Kasumi-1 (cell line): ENCODE measurements at places on chromosomes 5 and 9.

GRCh38 chr5:159825551-159826051 lies 90.7 kb upstream of the ADRA1B start:
- DNase-seq, result no peak

GRCh38 chr9:41229408-41230401 lies 40.6 kb upstream of the ZNG1F start:
- DNase-seq, result no peak

DNA sequence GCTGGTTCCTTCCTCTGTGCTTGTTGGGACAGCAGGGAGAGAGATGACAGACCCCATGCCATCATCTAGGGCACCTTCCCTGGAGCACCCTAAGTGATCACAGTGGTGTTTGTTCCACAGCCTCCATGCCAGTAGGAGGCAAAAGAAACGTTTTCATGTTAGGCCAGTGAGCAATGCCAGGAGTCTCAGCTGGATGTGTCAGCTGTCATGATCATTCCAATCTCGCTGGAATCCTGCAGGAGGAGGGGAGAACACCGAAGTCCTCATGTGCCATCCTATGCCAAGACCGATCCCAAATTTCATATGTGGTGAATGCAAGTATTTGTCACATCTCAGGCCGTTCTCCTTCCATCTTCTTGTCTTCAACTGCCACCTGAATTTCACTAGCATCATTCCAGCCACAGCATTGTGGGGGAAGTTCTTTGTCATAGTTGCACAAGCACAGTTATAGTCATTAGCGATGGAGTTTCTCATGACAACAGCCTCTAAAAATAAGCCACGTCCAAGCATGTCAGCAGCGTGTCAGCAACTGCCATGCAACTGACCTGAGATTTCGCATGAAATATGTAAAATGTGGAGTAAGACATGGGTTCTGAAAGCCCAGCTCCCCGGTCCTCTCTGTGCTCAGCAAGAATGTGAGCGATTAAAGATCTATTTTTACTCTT lies 97.2 kb upstream of the DNAH5 start:
- no peak for DNase-seq

DNA sequence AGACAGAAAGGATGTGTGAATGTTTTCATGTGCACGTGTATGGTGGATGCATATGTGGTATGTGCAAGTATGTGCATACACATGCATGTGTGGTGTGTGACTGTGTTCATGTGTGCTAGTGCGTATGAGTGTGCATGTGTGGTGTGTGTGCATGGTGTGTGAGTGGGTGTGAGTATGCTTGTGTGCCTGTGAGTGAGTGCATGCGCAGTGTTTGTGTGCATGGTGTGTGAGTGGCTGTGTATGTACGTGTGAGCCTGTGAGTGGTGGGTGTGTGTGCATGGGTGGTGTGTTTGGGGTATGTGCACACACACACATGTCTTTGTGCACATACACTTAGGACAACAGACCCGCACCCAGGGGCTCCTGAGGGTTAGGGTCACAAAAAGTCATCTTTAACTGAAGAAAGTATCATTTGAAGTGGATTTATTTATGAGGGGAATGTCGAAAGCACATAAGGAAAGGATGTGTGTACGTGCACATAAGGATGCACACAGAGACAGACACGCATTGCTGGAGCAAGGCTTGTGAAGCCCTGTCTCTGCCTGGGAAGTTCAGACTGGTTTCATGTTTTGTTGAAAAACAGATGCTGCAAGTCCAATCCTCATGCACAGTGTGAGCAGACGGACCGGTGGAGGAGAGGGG lies 237.0 kb downstream of the SYK start:
- DNase-seq, result no peak

- DNase-seq, result no peak
Observed at GRCh38 chr9:123657941-123658340, 272.0 kb downstream of the DENND1A start.

DNA sequence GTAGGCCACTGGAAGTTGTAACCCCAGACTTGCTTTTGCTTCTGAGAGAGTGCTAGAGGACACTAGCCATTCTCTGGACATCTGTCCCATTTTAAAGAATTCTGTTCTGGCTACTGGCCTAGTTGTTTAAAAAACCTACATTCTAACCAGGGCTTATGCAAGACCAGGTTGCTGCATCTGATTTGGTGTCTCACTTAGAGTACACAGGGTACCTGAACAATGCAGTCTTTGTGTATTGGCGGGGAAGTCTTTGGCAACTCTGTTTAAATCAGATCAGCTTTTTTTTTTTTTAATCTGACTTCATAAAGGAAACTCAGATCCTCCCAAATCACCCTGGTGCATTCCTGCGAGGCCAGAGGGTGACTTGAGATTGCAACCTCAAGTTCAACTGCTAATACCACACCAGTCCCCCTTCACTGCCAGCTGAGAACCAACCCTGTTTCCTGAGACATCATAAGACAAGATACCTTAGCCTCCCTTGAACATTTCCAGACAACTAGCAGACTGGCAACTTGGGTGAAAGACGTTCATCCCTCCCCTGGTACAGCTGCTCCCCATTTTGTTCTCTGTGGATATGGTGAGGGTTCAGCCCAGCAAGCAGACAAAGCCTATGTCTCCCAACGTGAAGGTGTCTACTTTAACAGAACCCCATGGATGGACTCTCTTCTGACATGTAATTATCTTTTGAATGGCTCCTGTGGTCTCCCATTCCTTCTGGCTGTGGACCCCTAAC lies 27.0 kb downstream of the SKP1 start:
- DNase-seq, result no peak

- no peak for DNase-seq
Observed at GRCh38 chr5:1243487-1244130, 18.4 kb downstream of the SLC6A18 start.

- no peak for DNase-seq
Observed at GRCh38 chr9:6628704-6629103, 16.8 kb downstream of the GLDC start.

- DNase-seq, result no peak
Observed at GRCh38 chr9:118000581-118000980, 296.4 kb downstream of the TLR4 start.

- DNase-seq, result no peak
Observed at GRCh38 chr9:34374339-34374738, 2.4 kb downstream of the MYORG start.

DNA sequence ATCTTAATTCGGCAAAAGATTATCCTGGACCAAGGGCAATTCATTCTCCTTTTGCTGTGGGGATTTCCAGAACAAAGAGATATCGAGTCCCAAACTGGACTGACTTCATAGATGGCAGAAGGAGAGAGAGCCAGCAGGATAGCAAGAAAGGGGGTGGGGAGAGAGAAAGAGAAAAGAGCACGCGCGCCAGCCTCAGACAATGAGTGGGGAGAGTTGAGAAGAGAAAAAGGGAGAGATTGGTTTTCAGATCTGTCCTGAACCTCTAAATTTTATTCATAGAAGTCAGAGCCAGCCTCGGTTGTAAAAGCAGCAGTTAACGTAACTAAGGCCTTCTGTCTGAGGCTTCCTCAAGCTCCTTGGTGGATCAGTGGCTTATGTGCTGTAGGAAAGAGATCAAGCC lies 55.3 kb upstream of the ALDH1B1 start:
- no peak for DNase-seq

DNA sequence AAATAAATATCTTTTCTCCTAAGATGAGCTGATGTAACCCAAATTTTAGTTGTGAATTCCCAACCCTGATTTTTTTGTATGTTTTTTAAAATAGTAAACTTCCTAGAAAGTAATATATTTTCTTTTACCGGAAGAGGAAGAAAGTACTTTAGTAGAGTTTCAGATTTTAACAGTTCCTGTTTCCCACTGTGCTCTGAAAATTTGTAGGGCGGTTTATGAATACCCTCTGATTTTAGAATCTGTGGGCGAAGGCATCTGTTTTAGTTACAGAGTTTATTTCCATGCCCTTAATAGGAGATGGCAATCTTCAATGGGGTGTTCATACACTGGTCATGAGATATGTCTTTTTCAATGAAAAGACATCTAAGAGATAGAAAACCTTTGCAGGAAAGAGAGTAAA lies 3.7 kb upstream of the HOMER1 start:
- DNase-seq, result no peak

DNA sequence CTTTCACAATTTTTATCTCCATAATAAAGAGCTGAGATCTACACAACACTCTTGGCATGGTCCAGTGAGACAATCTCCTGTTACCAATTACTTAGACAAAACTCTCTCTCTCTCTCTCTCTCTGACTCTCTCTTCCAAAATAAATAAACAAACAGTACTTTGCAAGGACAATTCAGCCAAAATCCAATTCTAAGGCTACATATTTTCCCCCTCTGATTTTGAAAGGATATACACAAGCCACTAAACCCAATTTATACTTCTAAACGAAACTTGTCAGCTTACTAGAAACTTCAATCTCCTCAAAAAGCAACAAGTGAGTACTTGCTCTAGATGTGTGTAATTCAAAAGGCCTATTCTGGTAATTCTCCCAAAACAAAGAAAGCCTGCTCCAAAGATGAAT lies 26.3 kb upstream of the TNPO1 start:
- no peak for DNase-seq

- no peak for DNase-seq
Observed at GRCh38 chr5:88769165-88769564, 113.8 kb downstream of the MEF2C start.

- peak; percentile 56 for DNase-seq
Observed at GRCh38 chr9:128902351-128903078, 18.3 kb upstream of the PHYHD1 start.

DNA sequence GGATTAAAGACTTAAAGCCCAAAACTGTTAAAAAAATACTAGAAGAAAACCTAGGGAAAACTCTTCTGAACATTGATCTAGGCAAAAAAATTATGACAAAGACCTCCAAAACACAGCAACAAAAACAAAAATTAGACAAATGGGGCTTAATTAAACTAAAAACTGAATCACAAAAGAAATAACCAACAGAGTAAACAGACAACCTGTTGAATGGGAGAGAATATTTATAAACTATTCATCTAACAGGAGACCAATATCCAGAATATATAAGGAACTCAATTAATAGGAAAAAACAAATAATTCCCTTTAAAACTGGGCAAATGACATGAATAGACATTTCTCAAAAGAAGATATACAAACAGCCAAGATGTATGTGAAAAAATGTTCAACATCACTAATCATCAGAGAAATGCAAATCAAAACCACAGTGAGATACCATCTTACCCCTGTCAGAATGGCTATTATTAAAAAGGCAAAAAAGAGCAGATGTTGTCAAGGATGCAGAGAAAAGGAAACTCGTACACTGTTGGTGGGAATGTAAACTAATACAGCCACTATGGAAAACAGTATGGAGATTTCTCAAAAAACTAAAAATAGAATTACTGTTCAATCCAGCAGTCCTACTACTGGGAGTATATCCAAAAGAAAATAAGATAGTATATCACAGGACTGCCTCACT lies 50.2 kb upstream of the TLX3 start:
- no peak for DNase-seq

DNA sequence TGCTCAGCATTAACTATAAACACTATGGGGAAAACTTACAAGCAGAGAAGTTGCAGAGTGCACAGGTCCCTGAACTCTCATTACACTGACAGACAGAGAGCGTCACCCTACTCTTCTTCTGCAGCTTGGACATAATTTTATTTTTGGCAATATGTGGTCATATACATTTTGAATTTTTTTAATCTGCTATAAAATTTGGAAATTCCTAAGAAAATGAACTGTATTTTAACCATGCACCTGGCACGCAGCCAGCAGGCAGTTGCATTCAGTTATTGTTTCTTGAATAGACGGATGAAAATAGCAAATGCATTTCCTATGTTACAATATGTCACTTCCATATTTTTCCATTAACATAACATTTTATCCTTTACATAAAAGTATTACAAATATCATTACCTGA lies 100.2 kb downstream of the SLC25A46 start:
- DNase-seq, result no peak

DNA sequence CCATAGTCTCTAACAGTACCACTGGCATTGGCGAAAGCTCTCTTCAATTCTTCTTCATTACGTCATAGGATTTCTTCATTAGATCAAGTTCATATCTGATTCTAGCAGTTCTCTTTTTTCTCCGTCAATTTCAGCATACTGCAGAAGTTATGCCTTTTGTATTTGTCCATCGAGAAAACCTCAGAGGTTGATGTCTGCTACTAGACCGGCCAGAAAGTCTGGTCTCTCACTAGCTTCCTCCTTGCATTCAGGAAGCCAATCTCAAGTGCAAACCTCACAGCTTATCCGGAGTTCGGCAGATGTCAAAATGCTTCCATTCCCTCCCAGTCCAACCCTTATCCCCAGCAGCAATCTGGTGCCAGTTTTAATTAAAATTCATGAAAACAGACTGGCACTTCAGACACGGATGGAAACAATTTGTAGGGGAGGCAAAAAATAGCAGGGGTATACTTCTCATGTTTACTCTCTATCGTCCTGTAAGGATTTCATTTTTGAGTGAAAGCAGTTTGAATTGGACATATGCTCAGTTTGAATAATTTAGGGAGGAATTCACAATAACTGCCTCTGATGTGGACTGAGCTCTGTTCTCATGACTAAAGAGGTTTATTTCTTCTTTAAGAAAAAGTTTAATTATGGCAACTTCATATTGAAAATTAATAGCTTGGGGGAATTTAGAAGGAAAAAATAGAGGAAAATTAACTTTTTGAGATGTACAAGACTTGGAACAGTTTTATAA lies 56.4 kb upstream of the TMC1 start:
- peak; percentile 89 for DNase-seq

DNA sequence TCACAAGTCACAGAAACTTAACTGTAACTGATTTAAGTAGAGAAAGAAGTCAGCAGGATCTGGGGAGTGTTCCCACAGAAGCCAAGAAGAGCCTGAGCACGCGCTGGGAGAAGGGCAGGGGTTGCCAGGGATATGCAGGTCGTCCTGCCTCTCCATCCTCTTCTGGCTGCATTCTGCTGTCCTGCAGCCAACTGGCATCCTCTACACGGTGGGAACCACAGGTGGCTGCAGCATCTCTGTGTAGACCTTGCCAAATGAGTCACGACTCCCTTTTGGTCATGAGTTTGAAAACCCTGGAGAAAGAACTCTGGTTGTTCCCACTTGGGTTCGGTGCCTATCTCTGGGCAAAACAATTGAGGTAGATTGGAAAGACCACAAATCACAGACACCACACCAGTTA lies 38.4 kb upstream of the PCA3 start:
- no peak for DNase-seq

GRCh38 chr5:74647096-74647495 lies 6.6 kb upstream of the ENC1 start:
- DNase-seq, result no peak

DNA sequence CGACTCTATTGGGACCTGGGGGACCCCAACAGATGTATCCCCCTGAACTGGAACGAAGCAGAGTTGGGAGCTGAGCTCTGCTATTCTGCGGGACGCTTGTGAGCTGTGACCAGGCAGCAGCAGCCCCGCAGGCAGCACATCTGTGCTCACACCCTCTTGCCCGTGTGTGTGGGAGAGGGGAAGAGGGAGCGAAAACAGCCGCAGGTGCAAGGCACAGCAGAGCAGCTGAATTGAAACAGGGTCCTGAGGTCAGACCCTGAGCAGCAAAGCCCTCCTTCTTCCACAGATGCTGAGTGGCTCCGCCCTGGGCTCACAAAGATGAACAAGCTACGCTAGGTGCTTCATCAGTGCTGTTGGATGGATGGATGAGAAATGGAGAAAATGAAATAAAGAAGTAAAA lies 198.7 kb downstream of the HSPA4 start:
- no peak for DNase-seq

GRCh38 chr9:108149326-108149725 lies 659.8 kb upstream of the KLF4 start:
- DNase-seq, result no peak
